NCI-H446 (cell line): ENCODE measurements at places on chromosomes 4 and X.
A peak's percentile ranks its signal among the peaks of the same experiment; 100 is the strongest.

GRCh38 chrX:55659931-55660330 is 36.7 kb downstream of the FOXR2 start:
- DNase-seq: no peak

DNA sequence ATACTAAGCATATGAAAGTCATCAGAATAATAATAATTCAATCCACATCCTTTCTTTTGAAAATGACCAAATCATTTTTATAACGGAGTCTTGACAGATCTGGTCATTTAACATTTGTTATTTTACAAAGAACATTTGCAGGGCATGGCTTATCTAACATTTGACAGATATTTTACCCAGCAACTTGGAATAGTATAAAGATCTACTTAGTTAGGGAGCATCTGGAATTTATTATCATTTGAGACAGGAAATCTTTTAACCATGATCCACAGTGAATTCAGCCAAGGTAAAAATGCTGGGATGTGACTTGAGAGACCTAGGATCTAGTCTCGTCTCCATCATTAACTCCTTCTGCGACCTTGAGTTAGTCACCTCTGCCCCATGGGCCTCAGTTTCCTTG is 22.4 kb downstream of the STARD8 start:
- DNase-seq: no peak

GRCh38 chr4:138045036-138045435 is 197.1 kb downstream of the SLC7A11 start:
- DNase-seq: no peak

DNA sequence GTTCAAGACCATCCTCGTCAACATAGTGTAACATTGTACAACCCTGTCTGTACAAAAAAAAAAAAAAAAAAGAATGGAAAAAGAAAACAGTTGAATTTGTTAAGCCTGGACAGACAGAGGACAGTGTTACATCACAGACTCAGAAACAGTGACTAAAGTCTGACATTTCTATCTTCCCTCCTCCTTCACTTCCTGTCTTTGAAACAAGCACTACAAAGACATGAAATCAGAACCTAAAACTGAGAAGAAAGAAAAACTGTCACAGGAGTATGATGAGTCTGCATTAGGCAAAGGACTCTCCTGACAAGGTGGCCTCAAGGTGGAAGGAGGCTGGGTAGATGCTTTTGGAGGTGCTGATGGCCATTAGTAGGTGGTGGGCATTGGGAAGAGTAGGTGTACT is 126.7 kb downstream of the RBM47 start:
- no peak for DNase-seq

- DNase-seq: no peak
These were observed 124.1 kb upstream of the WDR1 start for GRCh38 chr4:10240691-10241090.

GRCh38 chr4:188879598-188879997 is 740.4 kb downstream of the TRIML1 start:
- DNase-seq: no peak

- no peak for DNase-seq
These were observed 26.2 kb downstream of the ZNF827 start for GRCh38 chr4:145912376-145912775.

DNA sequence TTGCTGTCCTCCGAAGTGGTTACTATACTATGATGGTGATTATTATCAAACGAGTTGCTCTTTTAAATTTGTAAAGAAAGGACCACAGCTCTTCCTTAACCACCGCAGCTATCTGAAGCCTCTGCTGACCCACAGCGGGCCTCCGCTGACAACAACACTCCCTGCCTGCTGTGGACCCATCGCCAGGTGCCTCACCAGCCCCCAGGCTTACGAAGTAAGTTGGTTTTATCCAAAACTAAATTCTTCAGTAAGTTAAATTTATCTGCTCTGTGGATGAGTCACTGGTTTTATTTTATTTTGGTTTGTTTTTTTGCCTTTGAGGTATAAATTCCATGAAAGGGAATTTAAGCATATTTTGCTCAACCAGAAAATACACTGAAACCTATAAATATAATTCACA is 54.7 kb downstream of the SLC9A6 start:
- DNase-seq: no peak

DNA sequence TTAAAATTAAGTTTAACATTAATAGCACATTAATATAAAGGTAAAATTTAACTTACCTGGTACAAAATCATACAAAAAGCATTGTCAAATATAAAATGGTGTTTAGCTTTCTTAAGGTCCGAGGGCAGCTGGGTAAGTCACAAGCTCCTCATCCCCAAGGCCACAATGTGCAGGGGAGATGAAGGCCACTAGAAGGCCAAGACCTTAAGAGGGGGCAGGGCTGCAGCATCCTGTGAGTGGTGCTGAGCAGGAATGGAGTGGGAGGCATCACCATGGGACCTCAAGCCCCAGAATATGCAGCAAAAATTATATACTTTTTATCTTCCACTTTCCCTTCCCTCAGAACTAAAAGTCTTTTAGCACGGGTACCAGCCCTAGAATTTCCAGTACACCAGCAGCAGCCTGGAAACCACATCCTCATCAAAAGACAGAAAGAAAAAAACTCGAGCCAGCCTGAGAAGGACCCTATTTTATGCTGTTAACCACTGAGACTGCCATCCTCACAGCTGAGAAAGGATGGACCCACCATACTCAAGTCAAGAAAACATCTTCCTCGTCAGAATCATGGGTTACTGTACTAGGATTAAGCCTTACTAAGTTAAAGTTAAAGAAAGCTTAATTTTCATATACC is 13.0 kb upstream of the RHOXF2 start:
- DNase-seq: no peak

- DNase-seq: no peak
These were observed 23.6 kb upstream of the PACRGL start for GRCh38 chr4:20676501-20677197.

DNA sequence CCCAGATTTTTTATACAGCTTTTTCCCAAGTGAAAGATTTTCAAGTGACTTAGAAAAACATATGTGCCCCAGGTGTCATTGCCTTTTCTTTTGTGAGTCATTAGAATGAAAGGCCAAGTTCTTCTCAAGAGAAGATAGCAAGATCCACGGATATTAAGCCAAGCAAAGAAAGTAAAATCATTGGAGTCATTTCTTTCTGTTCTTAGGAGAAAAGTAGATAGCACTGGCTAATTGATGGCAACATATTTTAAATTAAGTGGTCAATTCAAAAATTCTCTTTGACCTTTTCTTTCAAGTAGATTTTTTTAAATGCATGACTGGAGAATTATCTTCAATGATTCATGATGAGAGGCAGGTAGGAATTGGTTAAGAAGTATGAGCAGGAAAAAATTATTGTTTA is 94.4 kb downstream of the HHIP start:
- DNase-seq: no peak

DNA sequence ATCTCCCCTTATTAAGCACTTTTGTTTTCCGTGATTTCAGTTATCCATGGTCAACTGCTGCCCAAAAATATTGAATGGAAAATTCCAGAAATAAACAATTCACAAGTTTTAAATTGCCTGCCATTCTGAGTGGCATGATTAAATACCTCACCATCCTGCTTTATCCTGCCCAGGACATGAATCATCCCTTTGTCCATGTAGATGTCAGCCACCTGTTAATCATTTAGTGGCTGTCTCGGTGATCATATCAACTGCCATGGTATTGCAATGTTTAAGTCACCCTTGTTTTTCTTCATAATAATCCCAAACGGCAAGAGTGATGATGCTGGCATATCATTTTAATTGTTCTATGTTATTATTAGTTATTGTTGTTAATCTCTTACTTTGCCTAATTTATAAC is 79.8 kb upstream of the LHFPL1 start:
- DNase-seq: no peak

- no peak for DNase-seq
These were observed 219.3 kb upstream of the LDB2 start for GRCh38 chr4:17117746-17118145.

DNA sequence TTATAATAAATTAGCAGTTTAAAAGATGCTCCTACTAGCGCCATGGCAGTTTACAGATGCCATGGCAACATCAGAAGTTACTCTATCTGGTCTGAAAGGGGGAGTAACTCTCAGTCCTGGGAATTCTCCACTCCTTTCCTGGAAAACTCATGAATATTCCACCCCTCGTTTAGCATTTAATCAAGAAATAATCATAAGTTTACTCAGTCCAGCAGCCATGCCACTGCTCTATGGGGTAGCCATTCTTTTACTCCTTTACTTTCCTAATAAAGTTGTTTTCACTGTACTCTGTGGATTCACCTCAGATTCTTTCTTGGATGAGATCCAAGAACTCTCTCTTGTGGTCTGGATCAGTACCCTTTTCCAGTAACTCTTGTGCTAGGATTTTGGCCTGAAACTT is 52.3 kb downstream of the GUCY1B1 start:
- DNase-seq: no peak

GRCh38 chrX:68186552-68187262 is 246.6 kb downstream of the OPHN1 start:
- DNase-seq: no peak

DNA sequence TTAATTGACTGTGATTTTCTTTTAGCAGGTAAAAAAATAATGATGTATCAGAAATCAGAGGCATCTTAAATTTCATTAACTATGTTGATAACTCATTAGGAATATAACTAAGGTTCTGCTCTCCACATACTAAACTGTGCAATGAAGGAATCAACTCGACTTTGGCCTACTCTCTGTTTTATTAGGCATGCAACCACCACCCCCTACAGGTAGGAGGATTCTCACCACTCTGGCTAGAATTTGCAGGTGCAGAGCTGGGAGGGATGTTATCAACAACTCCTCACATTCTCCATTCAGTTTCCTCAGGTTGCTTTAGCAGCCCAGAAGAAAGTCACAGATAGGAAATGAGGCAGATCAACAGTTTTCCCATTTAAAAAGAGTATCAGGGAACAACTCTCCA is 160.1 kb downstream of the COX18 start:
- no peak for DNase-seq

GRCh38 chr4:139014371-139015268 is 961 bp upstream of the NOCT start:
- no peak for DNase-seq

- no peak for DNase-seq
These were observed 83.4 kb upstream of the NKX1-1 start for GRCh38 chr4:1489639-1489995.

DNA sequence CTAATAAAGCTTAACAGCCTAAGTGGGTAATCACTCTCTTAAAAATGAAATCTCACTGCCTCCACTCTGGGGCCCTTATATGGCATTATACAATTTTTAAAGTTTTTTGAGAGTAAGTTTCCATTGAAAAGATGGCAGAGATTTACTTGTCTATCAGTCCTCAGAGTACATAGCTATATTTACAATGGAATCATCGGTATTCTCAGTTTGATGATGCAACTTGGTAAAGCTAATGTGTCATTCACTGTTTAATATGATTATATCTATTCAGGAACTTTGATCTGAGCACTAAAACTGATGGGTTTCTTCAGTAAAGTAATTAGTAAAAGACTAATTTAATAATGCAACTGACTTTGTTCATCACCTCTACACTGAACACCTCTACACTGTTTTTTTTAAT is 51.6 kb downstream of the CT47B1 start:
- no peak for DNase-seq

GRCh38 chr4:99817309-99817890 is 773 bp downstream of the DAPP1 start:
- no peak for DNase-seq

- DNase-seq: peak; percentile 50
These were observed 116.8 kb upstream of the SHISA3 start for GRCh38 chr4:42280327-42281095.
